ENCODE measurements at places on chromosomes 3 and 15.
A peak's percentile ranks its signal among the peaks of the same experiment; 100 is the strongest.

DNA sequence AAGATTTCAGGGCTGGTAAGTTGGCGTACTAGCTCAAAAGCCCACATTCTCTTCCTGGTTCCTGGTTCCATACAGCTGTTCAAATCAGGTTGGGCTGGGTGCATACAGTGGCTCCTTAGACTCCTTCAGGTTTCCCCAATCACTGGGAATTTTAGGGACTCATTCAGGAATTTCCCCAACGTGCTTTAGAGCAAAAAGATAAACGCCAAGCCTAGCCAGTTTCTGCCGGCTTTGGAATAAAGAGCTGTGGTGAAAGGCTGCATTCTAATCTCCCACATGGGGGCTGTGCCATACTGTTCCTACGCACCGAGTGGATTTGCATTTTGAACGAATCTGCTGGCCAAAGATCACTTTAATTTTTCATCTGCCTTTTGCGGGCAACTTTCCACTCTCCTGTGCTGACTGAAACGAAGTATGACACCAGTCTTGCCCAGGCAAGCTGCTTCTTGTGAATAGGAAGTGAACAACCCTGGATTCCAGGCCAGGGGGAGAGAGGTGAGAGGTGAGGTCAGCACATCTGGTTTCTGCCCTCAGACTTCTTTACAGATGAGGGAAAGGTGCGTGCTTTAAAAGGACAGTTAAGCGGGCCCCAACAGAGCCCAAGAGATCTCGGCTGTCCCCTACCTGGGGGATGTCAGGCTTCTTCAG, 184.2 kb upstream of the PDZRN3 start:
- no peak for DNase-seq

GRCh38 chr3:12952343-12953200, 111.2 kb upstream of the RPL32 start:
- DNase-seq: no peak

DNA sequence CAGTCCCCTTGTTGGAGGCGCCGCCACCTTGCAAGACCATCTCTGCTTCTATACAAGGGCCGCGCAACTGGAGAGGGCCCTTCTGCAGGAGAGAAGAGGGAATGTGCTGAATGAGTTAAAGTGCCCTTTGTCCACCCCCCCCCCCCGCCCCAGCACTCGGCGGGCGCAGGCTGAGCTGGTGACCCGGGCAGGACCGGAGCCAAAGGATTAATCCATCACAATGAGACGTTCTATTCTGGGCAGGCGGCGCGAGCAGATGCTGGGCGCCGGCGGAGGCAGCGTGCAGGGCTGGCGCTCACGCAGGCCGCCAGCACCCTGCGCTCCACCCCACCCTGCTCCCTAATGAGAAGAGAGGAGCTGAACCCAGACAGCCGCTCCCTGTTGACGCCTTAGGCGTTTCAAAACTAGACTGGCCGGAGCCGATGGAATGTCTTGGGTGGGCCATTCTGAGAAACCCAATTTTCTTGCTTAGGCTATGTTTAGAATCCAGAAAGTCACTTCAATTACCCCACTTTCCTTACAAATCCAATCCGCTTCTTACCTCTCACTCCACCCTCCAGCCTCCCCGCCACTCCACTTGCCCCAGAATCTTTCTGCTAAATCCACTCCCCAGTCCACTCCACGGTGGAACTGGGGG, 32.9 kb downstream of the GJD2 start:
- DNase-seq: no peak

DNA sequence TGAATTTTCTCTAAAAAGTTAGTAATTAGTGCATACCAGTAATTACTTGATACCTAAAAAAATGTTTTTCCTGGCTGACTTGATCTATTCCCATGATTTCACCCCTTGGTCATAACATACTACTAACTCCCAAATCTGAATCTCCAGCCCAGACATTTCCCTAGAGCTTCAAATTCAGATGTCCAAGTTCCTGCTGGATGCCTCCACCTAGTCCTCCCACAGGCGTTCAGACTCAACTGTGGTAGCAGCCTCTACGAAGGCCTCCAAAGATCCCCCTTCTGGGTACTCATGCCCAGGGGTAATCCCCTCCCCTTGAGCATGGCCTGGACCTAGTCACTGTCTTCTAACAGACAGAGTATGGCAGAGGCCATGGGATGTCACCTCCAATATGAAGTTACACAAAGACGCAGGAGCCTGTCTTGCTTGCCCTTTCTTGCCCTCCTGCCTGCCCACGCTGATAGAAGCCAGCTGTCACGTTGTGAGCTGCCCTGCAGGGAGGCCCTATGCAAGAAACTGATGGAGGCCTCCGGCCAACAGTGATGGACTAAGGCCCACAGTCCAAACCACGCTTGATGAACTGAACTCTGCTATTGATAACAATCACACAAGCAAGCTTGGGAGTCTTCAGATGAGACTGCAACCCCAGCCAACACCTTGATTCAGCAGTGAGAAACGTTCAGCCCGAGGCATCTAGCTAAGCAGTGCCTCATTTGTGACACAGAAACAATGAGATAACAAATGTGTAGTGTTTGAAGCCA, 8.6 kb upstream of the FBN1 start:
- DNase-seq: no peak

DNA sequence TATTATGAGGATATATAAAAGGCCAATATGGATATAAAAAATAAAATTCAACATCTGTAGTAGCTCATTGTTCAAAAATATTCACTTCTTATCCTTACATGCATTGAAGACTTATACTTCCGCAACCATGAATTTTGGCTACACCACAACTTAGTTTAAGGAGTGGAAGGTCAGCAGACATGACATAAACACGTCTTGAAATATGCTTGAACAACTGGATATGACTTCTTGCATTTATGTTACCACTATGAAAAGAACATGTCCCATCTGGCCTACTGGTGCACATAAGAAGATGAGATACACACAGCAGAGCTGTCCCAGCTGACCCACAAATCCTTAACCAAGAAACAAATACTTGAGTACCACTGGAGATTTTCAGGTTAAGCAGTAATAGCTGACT, 52.1 kb downstream of the MYO9A start:
- no peak for DNase-seq

DNA sequence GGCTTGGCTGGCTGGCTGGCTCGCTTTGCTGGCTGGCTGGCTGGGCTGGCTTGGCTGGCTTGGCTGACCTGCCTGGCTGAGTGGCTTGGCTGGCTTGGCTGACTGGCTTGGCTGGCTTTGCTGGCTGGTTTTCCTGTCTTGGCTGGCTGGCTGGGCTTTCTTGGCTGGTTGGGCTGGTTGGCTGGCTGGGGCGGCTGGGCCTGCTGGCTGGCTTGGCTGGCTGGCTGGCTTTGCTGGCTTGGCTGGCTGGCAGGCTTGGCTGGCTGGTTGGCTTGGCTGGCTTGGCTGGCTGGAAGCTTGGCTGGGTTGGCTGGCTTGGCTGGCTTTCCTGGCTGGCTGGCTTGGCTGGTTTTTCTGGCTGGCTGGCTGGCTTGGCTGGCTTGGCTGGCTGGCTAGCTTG, 435.6 kb downstream of the GOLGA6L6 start:
- DNase-seq: no peak

DNA sequence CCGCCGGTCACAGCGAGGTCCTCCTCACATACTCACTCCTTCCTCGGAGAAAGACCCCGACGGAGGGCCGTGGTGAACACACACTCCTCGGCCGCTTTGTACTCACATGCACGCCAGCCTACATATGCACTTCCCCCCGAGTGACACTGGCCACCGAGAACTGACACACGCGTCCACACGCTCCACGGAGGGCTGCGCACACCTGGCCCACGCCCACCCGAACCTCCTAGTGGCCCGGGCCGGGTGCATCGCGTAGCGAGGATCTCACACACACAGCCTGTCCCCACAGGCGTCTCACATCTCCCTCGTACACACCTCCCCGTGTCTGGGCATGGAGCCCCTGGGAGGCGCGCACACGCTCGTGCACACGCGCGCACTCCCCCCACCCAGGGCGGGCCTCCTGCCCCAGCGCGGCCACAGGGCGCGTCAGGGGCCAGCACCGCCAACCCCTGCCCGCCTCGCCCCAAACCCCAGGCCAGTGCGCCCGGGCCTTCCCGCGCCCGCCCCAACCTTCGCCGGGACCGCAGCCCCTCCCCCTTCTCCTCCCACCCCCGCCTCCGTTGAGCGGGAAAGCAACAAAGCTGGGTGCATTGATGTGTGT, 411 bp upstream of the C3orf70 start:
- DNase-seq: no peak

- DNase-seq: no peak
Observed at GRCh38 chr3:129122412-129123011, 908 bp upstream of the RAB43 start.

DNA sequence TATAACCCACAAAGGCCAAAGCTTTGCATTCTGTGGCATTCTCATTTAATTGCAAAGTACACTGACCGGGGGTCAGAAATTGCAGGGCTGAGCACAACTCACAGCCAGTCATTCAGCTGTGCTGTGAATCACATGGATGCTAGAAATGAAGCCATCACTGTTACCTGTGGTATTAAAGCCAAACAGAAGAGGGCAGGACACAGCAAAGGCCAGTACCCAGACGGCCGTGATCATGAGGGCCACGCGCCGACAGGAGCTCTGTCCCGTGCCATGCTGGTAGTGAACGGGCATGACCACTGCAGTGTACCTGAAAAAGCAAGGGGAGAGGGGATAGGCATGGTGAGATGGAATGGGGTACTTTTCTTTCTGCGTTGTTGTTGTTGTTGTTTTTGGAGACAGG, 31.6 kb downstream of the DRD3 start:
- DNase-seq: no peak

GRCh38 chr3:69406163-69406562, 20.3 kb upstream of the FRMD4B start:
- no peak for DNase-seq

DNA sequence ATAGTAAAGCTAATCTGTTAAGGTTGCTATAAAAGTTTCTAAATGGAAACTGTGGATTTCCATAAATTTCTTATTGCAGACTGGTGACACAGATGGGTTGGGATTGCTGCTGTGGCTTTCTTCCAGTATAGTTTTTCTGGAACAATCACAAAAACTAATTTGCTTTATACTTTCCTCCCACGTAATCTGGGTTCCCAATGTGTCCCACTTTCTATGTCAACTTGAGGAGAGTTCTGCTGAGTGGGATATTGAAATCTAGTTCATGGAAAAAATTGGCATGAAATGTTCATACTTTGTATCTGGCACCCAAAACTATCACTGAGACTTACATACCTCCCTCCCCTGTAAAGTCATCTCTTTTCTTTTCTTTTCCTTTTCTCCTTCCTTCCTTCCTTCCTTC, 126.8 kb downstream of the TGFBR2 start:
- no peak for DNase-seq

GRCh38 chr3:21804330-21804729, 53.3 kb upstream of the ZNF385D start:
- DNase-seq: no peak

DNA sequence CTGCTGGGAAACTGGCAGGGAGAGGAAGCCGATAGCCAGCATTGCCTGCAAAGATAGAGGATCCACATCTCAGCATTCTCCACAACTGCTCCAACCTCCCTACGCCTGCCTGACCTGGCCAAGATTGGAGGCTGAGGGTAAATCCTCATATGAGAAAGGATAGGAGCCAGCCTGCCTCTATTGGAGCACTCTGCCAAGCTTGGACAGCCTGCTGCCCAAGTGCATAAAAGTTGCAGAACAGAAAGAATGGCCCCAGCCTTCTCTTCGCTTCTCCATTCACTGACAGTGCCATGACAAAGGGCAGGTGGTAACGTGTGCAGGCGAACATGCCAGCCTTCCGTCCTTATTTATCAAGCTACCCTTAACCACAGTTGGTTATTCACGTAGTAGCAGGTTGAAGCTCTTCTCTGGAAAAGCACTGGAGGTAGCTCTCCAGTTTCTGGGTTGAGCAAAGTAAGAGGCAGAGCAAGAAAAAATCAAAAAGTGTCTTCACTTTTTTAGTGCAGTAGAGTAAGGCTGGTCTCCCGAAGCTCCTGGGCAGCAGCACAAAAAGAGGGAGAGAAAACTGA, 4.3 kb downstream of the BMF start:
- DNase-seq: no peak

- DNase-seq: no peak
Observed at GRCh38 chr3:128040660-128041059, 11.6 kb upstream of the SEC61A1 start.

- no peak for DNase-seq
Observed at GRCh38 chr15:27238707-27239423, 267.9 kb downstream of the GABRG3 start.

GRCh38 chr15:58830556-58830955, 59.5 kb downstream of the MINDY2 start:
- DNase-seq: no peak

- no peak for DNase-seq
Observed at GRCh38 chr15:69862540-69862939, 235.2 kb downstream of the TLE3 start.

GRCh38 chr15:31985607-31986006, 44.7 kb upstream of the CHRNA7 start:
- no peak for DNase-seq

DNA sequence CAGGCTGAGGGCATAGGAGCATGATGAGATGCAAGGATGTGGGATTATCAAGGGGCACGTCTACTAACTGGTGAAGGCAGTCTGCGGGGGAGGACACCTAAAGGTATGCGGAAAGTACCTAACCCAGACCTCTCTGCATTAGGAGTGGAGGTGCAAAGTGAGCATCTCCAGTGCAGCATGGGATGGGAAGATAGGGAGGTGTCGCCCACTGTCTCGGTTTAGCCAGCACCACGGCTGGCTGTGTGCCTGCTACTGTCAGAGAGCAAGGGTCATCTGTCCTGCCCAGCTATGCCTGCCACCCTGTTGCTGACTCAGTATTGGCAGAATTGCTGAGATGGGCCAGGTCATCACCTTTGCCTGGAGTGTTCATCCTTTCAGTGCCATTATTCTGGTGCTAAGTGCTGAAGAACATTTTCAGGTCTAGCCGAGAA, 40.1 kb downstream of the OXNAD1 start:
- DNase-seq: peak; percentile 29

DNA sequence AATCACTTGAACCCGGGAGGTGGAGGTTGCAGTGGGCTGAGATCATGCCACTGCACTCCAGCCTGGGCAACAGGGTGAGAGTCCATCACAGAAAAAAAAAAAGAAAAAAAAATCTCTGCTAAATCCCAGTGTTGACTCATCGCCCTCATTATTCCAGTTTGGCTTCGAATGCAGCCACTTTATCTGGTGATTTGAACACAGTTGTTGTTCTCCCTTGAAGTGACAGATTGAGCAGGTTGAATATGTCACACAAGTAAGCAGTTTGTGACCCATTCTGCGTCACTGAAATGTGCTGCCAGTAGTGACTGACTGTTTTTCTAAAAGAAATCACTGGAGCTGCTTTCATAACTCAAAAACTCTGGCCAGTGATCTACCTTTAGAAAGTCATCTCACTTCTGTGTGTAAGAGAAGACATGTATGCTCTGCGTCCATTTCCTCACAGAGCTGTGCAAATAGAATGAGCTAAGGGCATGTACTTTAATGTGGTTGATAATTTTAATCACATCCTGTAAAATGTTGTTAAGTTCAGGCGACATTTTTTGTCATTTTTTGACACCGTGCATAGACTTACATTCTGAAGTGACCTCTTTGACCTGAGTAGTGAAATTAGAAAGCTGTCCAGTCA, 12.5 kb downstream of the DOCK3 start:
- no peak for DNase-seq

DNA sequence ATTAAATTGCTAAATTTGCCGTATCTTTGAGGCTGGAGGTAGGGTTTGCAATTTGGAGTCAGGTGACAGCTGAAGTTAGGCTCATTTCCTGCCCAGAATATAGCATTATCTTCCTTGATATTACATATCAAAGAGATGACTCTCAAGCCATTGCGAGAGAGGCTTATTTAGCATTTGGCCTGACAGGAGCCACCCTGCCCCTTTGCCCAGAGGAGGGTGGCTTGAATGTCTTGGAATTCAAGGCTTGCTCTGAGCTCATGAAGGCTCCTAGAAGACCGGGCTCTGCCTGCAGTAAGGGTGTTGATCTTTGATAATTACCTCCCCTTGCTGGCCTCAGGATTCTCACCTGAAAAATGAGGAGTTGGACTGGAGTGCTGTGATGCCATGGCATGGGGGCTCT, 251.4 kb upstream of the C2CD4B start:
- DNase-seq: no peak

Data from CD4-positive, alpha-beta T cell treated with Interferon gamma for 1 hour (primary cell).